ENCODE measurements at places on chromosomes 13 and 19. TPM values are rescaled to one million over a fixed set of nuclear protein-coding genes. Genes with fewer than 3 reads are reported as not detected.
A peak's percentile ranks its signal among the peaks of the same experiment; 100 is the strongest.

GRCh38 chr19:47713046-47714021 is at the start of gene EHD2:
Gene EHD2, plus strand, starts transcription at chr19:47713422. Its CDS starts 3,191 bp downstream, at chr19:47716613.
- DNase-seq, result peak; percentile 77

- DNase-seq, result no peak
Observed at GRCh38 chr19:5103061-5103701, 134.3 kb downstream of the KDM4B start.

DNA sequence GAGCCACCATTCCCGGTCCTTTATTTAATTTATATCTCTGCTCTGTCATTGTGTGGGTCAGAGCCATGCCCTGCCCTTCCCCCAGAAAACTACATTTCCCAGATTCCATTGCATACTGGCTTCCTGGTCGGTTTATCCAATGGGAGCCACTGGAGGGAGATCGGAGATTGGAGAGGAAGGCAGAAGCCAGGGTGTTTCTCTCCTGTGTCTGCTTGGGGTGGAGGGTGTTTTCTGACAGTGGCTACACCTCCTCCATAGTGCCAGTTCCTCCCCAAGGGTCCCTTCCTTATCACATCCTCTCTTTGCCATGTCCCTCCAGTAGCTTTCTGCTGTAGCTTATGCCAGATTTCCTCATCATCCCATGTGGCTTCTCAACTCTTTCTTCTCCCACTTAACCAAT is 19.0 kb downstream of the OLFM2 start:
- DNase-seq, result peak; percentile 76

HCN2 gene
- 0.97 TPM for total RNA-seq
